Activated CD8-positive, alpha-beta memory T cell treated with anti-CD3 and anti-CD28 coated beads for 24 hours (primary cell): ENCODE measurements at places on chromosomes 5 and 9.

DNA sequence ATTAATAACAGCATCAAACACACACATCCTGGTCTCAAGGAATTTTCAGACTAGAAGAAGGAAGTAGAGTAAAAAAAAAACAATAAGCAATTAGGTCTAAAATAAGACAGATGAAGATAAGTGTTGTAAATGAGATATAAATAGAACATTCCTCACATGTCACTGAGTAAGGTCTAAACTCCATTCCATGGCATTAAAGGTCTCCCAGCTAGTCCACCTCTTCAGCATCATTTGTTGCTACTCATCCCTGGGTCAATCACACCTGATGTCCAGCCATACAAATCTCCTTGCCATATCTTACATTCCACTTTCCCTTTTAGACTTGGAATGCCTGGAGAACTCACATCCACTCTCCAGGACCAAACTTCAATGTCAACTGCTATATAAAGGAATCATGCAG, 214.1 kb upstream of the KLF4 start:
- no peak for DNase-seq

- no peak for DNase-seq
Measured at GRCh38 chr5:72434781-72435437, 72.3 kb downstream of the ZNF366 start.

DNA sequence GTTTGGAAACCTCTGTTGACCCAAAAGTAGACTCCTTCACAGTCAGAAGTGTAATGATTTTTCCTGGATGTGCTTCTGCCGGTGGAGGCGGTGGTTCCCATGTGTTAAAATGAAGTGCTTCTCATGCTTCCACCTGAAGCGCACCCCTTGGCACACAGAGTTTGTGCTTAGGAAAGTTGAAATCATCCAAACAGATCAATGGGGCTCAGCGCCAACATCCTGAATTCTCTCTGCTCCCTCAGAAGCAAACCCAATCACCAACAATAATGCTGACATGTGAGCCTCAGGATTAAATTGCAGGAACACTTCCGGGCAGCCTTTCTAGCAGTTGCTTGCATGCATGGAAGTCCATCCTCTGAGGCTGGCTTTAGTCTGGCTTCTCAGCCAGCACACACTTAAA, 71.0 kb downstream of the MED10 start:
- no peak for DNase-seq

GRCh38 chr9:126164796-126165525, 161.7 kb upstream of the MVB12B start:
- peak; percentile 43 for DNase-seq

GRCh38 chr5:78895616-78896015, 89.5 kb downstream of the ARSB start:
- DNase-seq = no peak

GRCh38 chr5:138985683-138986082, 110.5 kb upstream of the LRRTM2 start:
- no peak for DNase-seq

DNA sequence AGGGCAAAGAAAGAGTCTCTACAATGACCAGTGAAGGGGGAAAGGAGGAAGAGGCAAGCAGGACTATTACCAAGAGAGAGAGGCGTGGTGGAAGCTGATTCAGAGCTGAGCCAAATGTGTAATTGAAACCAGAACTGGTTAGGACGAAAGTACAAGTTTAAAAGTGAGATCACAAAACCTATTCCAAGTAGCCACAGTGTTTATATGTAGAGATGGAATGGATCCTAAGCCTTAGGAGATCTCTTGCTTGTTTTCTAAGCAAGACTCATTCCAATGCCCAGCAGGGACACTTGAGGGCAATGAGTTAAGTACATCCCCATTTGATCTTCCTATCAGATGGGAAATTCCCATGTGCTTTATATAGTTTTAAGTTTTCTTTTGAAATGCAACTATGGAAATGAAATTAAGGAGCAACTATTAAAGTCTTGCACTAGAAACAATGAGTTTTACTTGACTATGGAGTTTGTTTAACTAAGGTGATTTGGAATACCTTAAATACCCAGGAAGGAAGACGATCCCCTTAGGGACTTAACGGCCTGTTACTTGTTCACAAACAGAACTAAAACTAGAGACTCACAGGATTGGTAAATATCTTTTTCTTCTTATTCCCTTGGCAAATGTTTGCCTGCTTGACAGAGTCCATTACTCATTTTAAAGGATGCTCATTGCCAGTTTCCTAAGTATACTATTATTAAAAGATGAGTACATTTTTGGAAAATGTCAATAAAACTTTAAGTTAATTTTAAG, 51.1 kb upstream of the SNX2 start:
- no peak for DNase-seq

DNA sequence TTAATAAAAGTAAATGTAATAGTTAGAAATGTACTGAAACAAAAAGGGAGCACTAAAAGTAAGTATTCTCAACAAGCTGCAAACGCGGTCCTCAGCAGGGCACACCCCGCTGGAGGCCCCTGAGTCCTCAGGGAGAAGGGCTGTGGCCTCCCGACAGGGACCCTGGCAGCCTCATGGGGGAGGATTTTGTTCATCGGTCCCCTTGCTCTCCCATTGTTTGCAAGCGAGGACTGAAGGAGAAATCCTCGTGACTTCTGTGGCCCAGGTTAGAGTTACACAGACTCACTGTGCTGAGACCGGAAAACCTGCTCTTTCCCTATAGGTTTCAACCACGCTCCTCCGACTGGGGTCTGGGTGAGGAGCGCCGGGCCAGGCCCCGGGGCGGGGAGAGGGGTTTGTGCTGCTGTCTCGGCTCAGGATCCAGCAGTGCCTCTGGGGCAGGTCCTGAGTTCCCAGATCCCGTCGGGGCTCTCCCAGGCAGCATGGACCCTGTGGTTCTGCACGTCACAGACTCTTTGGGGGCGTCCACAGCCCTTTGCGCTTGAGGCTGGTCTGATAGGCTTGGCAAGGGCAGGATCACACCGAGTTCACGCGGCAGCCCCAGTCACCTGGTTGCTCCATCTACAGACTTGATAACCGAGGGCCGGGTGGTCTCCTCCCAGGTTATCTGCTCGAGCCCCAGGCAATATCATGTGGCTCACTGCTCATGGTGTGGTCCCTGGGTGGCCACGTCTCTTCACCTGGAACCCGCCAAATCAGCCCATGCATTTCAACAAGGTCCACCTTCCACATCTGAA, 38.8 kb downstream of the MRPL36 start:
- DNase-seq = peak; percentile 44

DNA sequence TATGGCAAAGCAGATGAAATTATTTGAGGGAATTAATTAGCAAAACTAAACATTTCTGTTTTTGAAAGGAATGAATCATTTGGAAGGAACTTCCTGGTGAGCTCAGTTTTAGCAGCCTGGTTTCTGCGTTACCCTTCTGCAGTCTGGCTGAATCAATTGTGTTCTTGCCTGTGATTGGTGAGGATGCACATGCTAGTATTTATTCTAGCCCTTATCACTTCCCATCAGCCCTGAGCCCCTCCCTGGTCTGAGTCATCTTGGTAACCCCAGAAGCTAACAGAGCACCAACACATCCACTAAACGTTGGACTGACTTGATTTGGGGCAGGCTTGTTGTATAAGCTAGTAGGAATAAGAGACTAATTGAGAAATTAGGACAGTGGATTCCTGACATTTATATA, 6.6 kb downstream of the TJP2 start:
- DNase-seq = no peak

- DNase-seq = peak; percentile 81
Measured at GRCh38 chr9:131656356-131657036, 83.4 kb downstream of the RAPGEF1 start.

DNA sequence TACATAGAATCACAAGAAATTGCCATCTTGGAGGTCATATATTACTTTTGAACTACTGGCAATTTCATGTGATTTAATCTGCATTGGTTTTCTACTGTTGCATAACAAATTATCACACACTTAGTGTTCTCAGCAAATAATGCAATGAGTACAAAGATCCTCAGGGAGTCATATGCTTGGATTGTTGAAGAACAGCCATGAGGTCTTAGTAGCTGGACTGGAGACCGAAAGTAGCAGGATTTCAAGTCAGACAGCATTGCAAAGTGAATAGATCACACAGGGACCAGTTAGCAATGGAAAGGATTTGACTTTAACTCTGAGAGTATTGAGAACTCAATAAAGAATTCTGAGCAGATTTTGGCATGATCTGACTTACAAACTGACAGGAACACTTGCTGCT, 32.2 kb upstream of the FRMD3 start:
- DNase-seq = no peak

GRCh38 chr9:34541540-34541939, 18.8 kb upstream of the ENHO start:
- DNase-seq = no peak
